ENCODE measurements at places on chromosomes 12 and 14. TPM values are rescaled to one million over a fixed set of nuclear protein-coding genes. Genes with fewer than 3 reads are reported as not detected.

Gene SLC41A2
- 9.3 TPM for polyA plus RNA-seq

Gene AICDA
- not detected for polyA plus RNA-seq

DNA sequence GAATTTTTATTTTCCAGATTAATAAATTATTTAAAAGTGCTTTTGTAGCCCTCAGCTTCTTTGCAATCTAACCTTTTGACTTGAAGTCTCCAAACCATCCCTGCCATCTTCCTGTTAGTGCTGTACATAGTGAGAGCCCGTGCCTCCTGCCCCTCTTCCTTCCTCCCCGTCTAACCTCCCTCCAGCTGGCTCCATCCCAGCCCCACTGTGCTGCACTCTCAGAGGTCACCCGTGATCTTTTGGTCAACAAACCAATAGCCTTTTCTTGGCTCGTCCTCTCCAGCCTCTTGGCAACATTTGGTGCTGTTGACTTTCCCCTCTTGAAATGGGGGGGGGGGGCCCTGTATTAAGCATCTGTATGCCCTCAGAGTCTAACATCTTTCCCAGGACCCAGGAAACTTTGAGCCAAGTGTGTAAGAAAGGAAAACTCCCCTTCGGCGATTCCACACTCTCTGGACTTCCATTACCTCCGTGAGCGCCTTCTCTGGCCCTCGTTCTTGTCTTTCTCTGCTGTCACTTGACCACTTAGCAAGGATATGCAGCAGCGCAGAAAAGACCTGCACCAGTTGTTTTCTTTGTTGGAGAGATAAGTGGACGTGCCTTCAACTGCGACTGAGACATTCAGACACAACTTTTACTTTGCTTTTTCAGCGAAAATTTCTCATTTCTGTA, 44.1 kb downstream of the FBXW8 start:
- DNase-seq, result no peak
- H3K4me3 ChIP-seq, result no peak overlapping the region
- H3K27me3 ChIP-seq, result no peaks in the 10 kb centered on the region
- H3K36me3 ChIP-seq, result peaks cover 8% of the 10 kb centered on the region

- H3K27me3 ChIP-seq, result no peaks in the 10 kb centered on the region
- no peak overlapping the region for H3K4me3 ChIP-seq
- peaks cover 12% of the 10 kb centered on the region for H3K36me3 ChIP-seq
- DNase-seq, result peak; percentile 46
Observed at GRCh38 chr14:22915886-22916521, 2.9 kb downstream of the RBM23 start.

GRCh38 chr14:94029671-94030203, 3.6 kb downstream of the OTUB2 start:
- no peaks in the 10 kb centered on the region for H3K27me3 ChIP-seq
- H3K27ac ChIP-seq, result no peak overlapping the region
- H3K36me3 ChIP-seq, result no peaks in the 10 kb centered on the region
- no peak for DNase-seq
- H3K4me1 ChIP-seq, result no peaks in the 10 kb centered on the region
